Activated CD8-positive, alpha-beta T cell treated with anti-CD3 and anti-CD28 coated beads for 36 hours (primary cell): ENCODE measurements at places on chromosomes 13 and 19.

DNA sequence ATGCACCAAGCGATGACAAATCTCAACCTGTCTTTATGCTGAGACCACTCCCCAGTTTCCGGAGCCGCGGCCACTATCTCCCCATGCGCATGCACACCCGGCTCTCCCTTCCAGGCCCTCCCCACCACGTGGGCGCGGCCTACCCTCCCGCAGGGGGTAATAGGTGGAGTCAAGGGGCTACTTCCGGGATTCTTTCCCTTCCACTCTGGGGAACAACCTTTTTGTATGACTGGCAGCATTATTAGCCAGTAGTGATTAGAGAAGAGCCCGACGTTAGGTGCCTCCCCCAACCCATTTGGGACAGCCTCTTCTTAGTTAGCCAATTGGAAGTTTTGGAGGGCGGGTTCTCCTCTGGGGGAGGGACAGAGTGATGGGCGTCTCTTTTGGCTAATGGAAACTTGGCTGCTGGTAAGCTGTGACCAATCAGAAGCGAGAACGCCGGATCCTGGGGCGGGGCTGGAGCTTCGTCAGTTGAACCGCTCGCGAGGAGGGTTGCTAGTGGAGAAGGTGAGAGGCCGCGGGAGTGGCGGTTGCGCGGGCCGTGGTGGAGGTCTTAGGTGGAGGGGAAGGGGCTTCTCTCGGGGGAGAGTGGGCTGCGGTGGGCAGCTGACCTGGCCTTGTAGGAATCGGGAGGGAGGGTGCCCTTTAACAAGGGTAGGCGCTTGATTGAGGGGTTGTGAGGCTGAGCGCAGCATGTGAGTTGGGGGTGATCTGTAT, at the start of gene CCDC61:
Gene CCDC61, plus strand, starts transcription at position 470 of the 717 bp plus-strand sequence. CDS start 7,552 bp downstream, outside the sequence.
- peak; percentile 97 for DNase-seq

- peak; percentile 89 for DNase-seq
Observed at GRCh38 chr19:4229179-4229931, at the start of gene EBI3. Gene EBI3, plus strand, starts transcription at chr19:4229523. Its CDS starts 28 bp downstream, at chr19:4229551.

- no peak for DNase-seq
Observed at GRCh38 chr13:81048026-81048461, 707.1 kb upstream of the SPRY2 start.

- DNase-seq = no peak
Observed at GRCh38 chr19:16366056-16366432, 41.4 kb downstream of the KLF2 start.
